Neuronal stem cell (in vitro differentiated cells): ENCODE measurements at places on chromosomes 16 and 17.
A peak's percentile ranks its signal among the peaks of the same experiment; 100 is the strongest.

GRCh38 chr17:62668091-62668804, 40.8 kb downstream of the MRC2 start:
- DNase-seq = no peak

DNA sequence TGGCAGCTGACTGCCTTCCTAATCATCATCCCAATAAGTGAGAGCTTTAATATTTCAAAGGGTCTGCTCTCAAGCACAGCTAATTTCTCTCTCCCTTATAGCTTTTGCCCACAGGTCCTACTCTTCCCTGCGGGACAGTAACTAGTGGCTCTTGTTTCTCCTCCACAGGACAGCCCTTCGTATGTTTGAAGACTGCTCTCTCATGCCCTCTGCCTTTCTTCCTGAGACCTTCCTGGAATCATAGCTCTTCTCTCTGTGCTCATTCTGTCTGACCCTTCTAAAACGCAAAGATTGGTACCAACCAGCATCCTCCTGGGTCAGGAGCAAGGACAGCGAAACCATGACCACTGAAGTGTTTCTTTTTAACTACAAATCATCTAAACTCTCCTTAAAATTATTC, 168.9 kb downstream of the GRIN2A start:
- DNase-seq = no peak

- DNase-seq = no peak
These were observed 244.2 kb downstream of the SNX29 start for GRCh38 chr16:12220766-12221165.

- no peak for DNase-seq
These were observed 170.0 kb upstream of the ZNF267 start for GRCh38 chr16:31703526-31704128.

DNA sequence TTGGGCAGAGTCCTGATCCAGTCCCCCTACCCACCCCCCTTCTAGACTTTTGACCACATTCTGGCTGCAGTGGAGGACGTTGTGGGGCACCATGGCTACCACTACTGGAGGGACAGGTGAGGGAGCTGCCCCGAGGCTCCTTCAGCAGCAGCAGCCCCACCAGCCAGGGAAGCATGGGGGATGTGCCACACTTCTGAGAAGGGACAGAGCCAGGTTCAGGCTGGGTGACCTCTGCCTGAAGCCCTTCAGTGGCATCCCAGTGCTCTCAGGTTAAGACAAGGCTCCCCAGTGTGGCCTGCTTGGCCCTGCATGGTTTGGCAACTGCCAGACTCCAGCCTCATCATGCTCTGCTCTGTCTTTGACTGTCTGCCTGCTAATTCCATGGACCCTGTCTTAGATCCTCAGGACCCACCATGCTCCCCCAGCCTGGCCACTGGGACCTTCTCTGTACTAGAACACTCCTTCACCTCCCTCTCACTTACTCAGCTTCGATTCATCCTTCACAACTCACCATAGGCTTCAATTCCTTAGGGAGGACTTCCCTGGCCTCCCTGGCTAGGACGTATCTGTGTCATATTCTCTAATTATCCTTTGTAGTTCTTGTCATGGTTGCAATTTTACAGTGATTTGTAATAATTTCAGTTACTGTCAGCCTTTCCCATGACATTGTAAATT, 8.8 kb downstream of the SLC9A5 start:
- DNase-seq = no peak

DNA sequence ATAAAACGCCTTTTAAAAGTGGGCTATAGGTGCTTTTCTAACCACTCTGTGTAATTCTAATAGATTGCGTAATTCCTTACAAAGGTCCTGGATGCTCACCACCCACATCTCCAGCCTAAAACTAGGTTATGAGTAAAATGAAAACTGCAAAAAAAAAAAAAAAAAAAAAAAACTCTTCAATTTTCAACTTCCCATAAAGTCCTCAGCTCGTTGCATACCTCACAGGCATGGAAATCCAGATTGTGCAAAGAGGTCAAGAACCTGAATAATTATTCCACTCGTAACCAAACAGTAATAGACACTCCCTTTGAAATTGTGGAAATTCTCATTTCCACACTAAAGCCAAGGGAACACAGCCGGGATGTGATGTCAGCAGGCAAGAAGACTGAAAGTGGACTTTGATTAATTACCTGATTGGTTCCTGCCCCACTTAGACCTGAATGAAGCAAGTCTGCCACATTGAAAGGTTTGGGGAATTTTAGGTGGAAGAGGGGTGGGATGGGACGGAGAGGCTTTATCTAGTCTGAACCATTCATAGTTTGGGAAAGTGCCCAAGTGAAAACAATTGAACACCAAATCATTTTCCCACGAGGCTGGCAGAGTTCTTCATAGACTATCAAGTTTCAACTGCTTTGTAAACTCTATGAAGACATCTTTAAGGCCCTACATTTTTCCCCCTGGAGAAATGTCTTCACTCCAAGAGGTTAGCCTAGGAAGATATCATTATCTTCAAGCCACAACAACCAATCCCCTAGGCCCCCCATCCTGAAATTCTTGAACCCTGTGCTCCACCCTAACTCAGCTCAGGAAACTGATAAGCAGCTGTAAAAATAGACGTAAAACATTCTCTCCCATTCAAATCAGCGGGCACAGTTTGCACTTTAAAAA, 49.1 kb upstream of the TANC2 start:
- DNase-seq = no peak

DNA sequence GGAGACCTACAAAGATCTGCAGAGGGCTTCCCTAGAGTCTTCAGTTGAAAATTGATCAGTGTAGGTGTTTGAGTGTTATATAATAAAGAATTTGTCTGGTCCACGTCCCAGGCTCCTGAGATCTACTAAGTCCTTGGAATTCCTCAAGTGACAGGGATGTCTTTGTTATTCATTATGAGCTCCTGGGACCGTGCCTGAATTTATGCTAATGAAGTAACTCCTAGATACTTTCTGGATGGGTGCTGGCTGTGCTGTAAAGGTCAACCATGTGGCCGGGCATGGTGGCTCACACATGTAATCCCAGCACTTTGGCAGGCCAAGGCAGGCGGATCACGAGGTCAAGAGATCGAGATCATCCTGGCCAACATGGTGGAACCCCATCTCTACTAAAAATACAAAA, 43.7 kb downstream of the CDC27 start:
- no peak for DNase-seq

DNA sequence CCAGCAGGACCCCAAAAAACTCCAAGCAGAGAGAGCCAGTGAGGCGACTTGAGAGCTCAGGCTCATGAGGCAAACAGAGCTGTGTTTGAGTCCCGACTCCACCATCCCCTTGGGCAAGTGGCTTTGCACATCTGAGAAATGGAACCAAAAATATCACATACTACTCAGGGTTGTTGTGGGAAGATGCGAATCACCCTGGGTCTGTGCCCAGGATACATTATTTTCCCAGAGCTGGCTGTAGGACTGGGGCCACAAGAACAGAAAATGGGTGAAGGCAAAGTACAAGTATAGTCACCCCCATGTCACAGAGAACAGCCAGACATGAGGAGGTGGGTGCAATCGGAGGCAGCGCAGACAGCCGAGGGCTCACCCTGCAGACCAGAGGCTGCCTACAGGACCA, 127.3 kb downstream of the GAS7 start:
- no peak for DNase-seq

DNA sequence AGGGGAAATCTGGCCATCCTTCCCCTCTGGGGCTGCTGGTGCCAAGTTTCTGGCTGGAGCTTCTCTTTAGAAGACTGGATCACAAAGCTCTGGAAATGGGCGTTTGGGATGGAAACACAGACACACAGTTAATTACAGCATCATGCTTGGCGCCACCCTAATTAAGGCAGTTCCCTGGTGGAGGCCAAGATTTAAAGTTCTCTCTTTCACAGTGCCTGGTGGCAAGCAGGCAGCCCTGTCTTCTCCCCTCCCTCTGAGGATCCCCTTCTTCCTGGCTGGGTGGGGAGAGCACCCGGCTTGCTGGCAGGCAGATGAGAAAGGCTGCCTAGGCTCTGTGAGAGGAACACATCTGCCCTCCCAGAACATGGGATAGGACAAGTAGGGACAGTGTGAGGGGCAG, 59.0 kb upstream of the NKD1 start:
- no peak for DNase-seq

DNA sequence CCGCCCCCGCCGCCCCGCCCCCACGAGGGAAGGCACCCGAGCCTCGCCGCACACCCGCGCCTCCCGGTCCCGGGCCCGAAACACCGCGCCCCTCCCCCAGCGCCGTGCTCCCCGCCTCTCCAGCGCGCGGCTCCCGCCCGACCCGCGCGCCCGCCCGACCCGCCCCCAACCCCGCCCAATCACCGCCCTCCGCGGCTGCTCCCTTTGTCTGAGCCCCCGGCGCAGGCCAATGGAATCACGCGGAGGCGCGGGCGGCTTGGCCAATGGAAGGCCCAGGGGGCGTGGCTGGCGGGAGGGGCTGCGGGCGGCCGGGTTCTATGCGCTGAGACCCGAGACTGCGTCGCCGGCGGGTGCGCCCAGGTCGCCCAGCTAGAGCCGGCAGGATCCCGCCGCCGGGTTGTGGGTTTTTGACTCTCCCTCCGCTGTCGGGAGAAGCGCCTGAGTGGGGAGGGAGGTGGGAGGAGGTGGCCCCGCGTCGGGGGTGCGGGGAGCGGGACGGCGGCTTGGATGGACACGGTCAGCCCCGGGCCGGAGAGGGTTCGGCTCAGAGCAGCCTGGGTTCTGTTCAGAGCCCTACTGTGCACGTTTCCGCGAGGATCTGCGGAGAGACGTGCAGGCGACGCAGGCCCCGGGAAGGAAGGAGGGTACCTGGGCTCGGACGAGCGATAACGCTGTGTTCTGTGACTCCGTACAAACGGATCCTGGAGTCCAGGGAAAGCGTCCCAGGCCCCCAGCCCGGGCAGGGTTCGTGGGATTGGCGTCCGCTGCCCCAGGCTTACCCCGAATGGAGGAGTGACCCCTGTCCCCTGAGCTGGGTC, 49.0 kb upstream of the BAHCC1 start:
- peak; percentile 98 for DNase-seq

- no peak for DNase-seq
These were observed 967 bp upstream of the CDH15 start for GRCh38 chr16:89170346-89171215.
